ENCODE measurements at places on chromosomes 7 and 10.

DNA sequence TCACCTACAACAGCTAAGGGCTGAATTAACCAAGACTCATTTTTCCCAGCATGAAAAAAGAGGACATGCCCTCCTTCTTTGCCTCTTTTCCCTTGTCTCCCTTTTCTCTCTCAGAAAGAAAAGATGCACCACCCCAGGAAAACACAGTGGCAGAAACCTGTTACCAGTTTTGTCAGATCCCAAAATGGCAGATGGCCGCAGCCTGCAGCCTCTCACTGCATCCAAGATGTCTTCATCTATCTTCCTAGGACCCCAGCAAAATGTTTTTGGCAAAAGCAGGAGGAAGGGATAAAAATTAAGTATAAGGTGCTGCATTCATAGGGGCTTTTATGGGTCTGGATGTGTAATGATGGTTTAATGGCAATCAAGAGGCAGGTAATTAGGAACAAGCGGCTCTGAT is 266.6 kb upstream of the NPVF start:
- DNase-seq: no peak

- no peak for DNase-seq
Measured at GRCh38 chr7:139918480-139918879, 89.4 kb downstream of the TBXAS1 start.

- DNase-seq: no peak
Measured at GRCh38 chr10:44168478-44168877, 216.4 kb downstream of the CXCL12 start.

DNA sequence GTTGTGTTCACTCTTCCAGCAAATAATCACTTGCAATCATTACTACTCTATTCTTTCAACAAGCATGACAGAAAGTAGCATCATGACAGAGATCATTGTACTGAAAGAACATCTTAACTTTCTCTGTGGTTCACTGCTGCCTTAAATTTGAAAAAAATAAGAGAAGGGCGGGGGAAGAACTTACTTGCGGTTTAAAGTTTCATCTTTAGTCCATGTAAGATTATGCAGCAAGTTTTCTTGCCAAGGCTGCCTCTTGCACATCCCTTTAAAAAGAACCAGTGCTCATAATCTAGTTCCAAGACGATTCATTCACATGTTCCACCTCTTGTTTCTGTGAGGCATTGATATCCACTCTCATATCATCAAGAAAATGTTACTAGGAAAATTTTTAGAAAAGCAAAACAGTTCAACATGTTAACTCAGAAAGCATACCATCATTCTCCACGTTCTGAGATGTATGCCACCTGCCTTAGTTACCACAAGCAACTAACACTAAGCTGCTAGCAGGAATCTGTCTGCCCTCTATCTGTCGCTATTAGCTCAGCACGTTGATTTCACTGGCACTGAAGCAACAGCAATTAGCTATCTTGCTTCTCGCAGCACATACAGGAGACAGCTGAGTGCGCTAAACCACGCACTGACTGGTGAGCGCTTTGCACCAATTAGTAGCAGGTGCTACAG is at the start of gene PCDH15:
TSS of gene PCDH15 (minus strand) at position 491 of the 681 bp plus-strand sequence. CDS start 136,969 bp downstream, outside the sequence.
- no peak for DNase-seq

GRCh38 chr10:69802424-69803161 is 887 bp downstream of the COL13A1 start:
- DNase-seq: peak; percentile 24
